ENCODE measurements at places on chromosomes 16 and 17.

GRCh38 chr16:3988824-3989223 is 108.3 kb upstream of the CREBBP start:
- no peak for DNase-seq

GRCh38 chr16:86735727-86736126 is 157.4 kb downstream of the FOXL1 start:
- no peak for DNase-seq

GRCh38 chr17:82091264-82092066 is 6.6 kb downstream of the FASN start:
- DNase-seq: no peak

DNA sequence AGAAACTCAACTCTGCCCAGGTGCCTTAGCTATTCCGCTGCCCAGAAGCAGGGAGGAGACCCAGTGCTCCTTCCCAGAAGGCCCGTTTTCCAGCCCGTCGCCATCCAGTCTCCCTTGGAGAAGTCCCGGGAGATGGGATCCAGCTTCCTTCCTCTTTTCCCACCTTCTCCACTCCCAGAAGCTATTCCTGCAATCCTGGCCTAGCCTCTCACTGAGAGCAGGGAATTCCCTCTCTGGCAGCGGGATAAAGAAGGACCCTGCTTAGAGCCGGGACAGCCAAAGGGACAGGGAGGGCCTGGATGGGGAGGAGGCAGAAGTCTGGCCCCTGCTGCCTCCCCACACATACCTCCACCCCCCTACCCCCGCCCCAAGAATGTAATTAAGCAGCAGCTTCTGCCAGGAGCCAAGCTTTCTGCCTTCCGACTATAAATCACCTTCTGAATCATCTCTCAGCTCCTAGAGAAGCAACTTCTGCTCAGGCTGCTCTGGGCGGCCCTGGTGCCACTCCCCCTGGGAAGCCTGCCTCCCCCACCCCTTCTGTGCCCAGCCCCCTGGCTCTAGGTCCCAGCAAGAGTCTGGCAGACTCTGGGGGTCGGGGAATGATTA is 6.4 kb downstream of the WNT3 start:
- DNase-seq: peak; percentile 25

DNA sequence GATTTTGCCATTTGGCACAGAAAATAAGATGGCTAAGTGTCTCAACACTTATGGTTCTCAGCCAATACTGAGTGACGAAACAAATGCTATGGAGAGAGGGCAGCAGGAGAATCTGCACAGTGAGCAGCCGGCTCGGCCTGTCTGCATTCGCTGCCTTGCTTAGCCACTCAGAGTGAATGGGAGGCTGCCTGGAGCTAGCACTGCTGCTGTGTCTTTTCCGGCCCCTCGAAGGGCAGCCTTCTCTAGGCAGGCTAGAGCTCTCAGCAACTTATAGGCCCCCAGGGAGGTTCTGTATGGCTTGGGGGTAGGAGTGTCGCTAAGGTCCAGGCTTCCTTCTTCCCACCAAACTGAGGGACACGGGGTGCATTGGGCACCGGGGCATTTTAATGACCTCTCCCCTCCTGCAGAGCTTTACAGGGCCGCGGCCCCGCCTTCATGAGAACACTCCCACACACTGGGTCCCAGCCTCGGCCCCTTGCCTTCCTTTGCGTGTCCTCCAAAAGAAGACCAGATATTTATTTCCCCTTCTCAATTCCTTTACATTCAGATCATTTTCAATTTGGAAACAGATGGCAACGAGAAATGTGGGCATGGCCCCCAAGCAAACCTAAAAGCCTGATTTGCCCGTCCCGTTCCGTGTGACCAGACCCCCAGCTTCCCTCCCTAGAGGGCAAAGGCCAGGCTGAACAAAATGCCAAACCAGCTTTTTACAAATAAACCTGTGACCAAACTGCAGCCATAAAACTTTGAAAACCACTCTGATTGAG is 670.9 kb downstream of the TOX3 start:
- no peak for DNase-seq

DNA sequence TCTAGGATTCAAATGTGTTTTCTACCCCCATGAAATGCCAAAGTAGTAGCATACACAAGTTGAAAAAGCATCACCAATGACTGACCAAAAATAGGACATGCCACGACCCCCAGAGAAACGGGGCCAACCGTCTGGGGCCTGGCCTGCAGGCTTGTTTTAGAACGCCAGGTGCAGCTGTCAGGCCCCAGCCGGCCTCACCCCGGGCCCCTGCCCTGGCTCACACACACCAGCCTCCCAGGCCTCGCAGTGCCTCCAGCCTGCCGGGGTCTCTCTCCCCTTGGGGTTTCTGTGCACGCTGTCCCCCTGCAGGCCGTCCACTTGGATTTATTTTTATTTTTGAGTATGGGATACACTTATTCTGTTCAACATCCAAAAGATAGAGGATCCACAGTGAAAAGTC is 7.9 kb downstream of the KATNB1 start:
- DNase-seq: no peak

DNA sequence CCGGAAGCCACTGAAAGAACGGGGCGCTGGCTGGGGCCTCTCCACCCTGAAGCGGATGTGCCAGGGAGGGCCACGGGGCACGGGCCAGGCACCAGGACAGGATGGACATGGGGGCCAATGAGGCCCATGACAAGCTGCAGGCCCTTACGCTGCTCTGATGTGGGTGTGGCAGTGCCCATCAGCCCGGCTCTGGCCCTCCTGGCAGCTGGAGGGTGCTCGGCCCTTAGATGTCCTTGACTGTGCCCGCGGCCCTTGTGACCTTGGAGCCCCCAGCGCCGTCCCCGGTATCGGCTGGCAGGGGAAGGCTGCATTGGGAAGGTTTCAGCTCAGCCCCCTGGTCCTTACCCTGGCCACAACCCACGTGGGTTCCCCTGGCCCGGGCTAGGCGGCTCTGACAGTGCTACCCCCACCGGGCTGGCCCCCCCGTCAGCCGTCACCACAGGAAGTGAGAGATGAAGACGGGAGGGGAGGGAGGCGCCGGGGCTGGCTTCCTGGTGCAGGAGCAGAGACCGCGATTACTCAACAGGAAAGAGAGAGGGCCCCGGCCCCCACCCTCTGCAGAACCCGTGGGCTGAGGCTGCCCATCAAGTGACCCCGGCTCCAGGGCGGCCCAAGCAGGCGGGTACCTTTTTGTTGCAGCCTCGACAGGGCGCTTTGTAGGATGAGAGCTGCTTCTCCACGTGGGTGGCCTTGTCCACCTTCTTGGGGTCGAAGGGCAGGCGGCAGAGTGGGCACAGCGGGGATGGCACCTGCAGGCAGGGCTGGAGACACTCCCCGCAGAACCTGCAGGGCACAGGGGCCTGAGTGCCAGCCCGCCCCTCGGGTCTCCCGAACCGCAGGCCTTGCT is 5.3 kb downstream of the RNF166 start:
- DNase-seq: no peak

DNA sequence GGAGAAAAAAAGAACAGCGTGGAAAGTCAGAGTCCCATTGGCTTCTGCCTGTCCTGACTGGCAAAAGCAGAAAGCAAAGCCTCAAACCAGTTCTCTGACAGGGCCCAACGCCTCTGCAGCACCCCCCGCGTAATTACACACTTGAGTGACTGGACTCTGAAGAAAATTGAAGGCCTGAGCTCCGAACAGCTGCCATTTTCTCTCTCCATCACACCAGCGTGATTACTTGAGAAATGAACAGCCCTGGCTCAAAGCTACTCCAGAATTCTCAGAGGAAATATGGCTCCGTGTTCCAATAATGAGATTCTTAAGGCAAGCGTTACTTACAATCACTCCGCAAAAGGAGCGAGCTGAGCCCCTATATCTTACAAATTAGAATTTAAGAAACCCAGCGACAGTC is 142.7 kb upstream of the C17orf78 start:
- peak; percentile 96 for DNase-seq

- no peak for DNase-seq
Observed at GRCh38 chr17:27568216-27568615, 62.8 kb upstream of the LGALS9 start.

- no peak for DNase-seq
Observed at GRCh38 chr17:789160-789840, 7.1 kb downstream of the MRM3 start.

DNA sequence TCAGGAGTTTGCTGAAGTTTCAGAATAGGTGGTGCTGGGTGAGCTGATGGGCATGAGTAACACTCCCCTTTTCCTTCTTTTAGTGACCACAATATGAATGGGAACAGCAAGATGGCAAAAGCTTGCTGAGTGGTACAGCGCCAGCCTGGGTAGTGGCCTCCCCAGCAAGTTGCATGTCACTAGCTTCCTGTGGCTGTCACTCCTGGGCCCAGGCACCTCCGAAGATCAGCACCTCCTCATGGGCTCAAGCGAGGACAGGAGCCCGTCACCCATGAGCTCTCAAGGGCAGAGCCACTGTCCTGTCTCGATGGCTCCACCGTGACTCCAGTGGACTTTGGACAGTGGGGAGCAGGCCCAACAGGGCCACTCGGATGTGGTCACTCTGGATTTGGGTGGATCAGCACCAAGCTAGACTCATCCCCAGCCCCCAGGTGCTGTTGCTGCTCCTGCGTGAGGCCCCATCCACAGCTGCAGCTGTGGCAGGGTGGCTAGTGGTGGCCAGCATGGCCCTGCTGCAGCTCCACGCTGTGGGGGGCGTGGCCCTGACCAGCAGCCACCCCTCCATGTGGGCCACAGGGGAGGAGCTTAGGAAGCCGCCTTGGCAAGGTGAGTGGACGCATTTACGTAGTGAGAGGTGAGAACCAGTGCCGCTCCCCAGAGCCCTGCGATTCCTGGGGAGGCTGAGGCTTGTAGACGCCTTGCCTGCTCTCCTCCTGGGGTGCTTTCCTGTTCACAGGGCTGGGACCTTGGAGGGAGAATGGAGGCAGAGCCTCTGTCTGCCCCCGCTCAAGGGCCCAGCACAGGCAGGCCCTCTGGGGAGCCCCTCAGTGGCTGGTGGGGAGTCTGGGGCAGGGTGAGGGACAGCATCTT is 13.6 kb upstream of the DNASE1 start:
- no peak for DNase-seq

DNA sequence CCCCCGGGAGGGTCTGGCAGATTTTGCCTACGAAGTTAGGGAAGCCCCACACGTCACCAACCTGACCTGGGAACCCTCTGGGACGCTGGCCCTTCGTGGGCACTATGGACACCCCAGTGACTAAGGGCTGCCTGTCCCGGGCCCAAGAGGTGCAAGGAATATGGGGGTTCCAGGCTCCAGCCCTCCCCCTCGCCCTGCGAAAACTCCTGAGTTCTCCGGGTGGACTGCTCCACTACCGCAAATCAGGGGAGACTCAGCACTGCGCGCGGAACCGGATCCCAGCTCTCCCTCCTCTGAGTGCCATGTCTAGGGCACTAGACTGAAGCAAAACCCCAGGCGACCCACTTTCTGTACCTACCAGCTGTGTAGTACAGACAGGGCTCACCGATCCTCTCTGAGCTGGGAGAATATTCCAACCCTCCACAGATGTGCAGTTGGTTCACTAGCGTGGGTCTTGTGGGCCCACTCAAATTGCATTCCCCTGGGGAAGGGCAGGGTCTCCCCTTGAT is at the start of gene ARL5C:
Gene ARL5C (minus strand): TSS at position 321 of the 509 bp plus-strand sequence. CDS start 401 bp downstream, outside the sequence.
- DNase-seq: no peak

- DNase-seq: no peak
Observed at GRCh38 chr17:43572368-43572980, 26.3 kb upstream of the ETV4 start.

DNA sequence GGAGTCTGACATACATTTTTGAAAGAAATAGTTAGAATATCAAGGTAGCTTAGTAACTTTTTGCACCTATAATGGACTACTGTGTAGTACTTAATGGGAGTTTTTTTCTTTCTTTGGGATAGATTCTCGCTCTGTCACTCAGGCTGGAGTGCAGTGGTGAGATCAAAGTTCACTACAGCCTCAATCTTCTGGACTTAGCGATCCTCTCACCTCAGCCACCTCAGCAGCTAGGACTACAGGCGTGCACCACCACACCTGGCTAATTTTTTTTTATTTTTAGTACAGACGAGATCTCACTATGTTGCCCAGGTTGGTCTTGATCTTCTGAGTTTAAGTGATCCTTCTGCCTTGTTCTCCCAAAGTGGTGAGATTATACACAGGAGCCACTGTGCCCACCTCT is 9.5 kb downstream of the TAOK1 start:
- no peak for DNase-seq

GRCh38 chr17:72945473-72945872 is 147.0 kb downstream of the SLC39A11 start:
- DNase-seq: no peak

DNA sequence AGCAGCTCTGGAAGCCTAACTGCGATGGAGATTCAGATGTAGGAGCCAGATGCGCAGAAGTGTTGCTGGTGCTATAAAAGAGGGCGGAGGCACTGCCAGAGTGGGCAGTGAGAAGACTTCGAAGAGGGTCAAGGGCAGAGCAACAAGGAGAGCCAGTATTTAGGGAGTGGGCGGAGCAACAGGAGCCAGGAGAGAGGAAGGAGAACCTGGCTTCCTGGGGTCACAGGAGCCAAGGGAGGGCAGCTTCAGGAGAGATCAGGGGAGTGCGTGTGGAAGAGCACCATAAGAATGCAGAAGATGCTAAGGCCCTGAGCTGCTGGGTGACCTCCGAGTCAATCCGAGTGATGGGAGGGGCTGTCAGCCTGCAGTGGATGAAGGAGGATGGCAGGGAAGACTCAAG is 14.4 kb upstream of the MRPS23 start:
- DNase-seq: no peak

DNA sequence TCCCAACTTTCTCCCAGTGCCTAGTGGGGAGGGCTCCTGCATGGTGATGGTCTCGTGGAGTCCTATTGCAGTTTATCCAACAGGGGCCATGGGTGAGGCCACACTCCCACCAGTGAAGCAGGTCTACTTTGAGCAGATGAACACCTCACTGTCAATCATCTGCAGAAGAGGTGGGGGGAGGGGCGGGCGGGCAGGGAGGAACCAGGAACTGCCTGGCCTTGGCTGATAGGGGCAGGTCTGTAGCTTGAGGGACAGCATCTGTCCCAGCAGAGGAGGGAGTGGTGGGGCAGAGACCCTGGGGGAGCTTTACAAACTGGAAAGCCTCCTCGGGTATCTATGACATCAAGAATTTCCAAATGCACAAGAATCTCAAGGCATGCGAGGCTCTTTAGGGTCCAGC is 58.7 kb upstream of the ZNF423 start:
- no peak for DNase-seq

GRCh38 chr16:56994311-56994710 is 5.0 kb downstream of the NLRC5 start:
- DNase-seq: no peak

DNA sequence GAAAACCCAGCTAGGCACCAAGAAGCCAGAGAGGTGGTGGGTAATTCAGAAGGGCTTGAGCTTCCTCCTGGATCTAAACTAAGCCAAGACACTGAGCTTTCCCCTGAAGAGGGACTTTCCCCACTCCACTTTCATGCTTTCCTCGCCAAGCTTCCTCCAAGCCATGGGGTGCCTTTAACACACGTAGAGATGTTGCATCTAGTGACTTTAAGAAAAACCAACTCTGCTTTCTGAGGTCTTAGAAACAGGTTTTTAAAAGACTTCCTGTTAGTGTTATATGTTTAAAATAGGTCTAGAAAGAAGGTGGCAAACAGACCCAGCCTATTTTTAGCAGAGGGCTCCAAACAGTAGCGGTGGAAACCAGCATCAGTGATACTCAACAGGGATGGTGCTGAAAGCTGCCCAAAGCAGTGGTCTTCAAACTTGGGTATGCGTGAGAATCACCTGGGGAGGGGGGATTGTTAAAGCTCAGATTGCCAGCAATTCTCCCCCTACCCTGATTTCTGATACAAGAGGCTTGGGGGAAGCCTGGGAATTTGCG is 585.6 kb downstream of the CDH13 start:
- no peak for DNase-seq
